Glutamatergic neuron (in vitro differentiated cells): ENCODE measurements at places on chromosomes 12 and 14. TPM values are rescaled to one million over a fixed set of nuclear protein-coding genes. Genes with fewer than 3 reads are reported as not detected.

Gene KRT4
- not detected for total RNA-seq

Gene FOXG1
- total RNA-seq, result not detected

Gene SP1
- 34.8 TPM for total RNA-seq

Gene GPRC5D
- total RNA-seq, result not detected

Gene KRT77
- not detected for total RNA-seq

Gene CPNE6
- 0.44 TPM for total RNA-seq

Gene RFLNA
- 36.9 TPM for total RNA-seq

Gene TOMM20L
- total RNA-seq, result not detected

Gene DAD1
- 122 TPM for total RNA-seq

Gene ESPL1
- total RNA-seq, result 5.1 TPM

Gene MANSC4
- not detected for total RNA-seq

Gene PZP
- total RNA-seq, result not detected

Gene SMAGP
- not detected for total RNA-seq

Gene TAS2R7
- 0.39 TPM for total RNA-seq

Gene ESR2
- 0.66 TPM for total RNA-seq

Gene ARMH4
- 57.1 TPM for total RNA-seq

Gene PROX2
- total RNA-seq, result not detected

Gene ZNF891
- 9.2 TPM for total RNA-seq

Gene ADCY6
- 17.4 TPM for total RNA-seq

Gene RDH12
- total RNA-seq, result 0.22 TPM

Gene TAS2R20
- 3.4 TPM for total RNA-seq

Gene OR6C65
- total RNA-seq, result not detected

Gene KLRF1
- not detected for total RNA-seq

Gene RBP5
- total RNA-seq, result 1.2 TPM

Gene KCNC2
- total RNA-seq, result 11.6 TPM

Gene BICDL1
- total RNA-seq, result 56.4 TPM

Gene TPPP2
- total RNA-seq, result not detected

Gene PNMA1
- total RNA-seq, result 145 TPM

Gene NPFF
- not detected for total RNA-seq

Gene XPOT
- total RNA-seq, result 108 TPM

Gene RAD9B
- total RNA-seq, result 0.49 TPM

Gene SRRM4
- 183 TPM for total RNA-seq

Gene GPX2
- total RNA-seq, result 1.3 TPM

Gene ZNF385A
- 26.6 TPM for total RNA-seq

Gene P2RX2
- 4.1 TPM for total RNA-seq

Gene DIO3
- total RNA-seq, result not detected

Gene HOXC6
- total RNA-seq, result 0.32 TPM

Gene GPR137C
- 19.5 TPM for total RNA-seq

Gene C12orf54
- not detected for total RNA-seq

Gene SAMD4A
- total RNA-seq, result 0.56 TPM

Gene C14orf39
- total RNA-seq, result 1.4 TPM

Gene CABP1
- total RNA-seq, result 0.83 TPM

Gene TEX22
- 2.7 TPM for total RNA-seq

Gene GLI1
- 2.3 TPM for total RNA-seq

Gene SMOC1
- total RNA-seq, result 0.49 TPM

Gene SSTR1
- 8.2 TPM for total RNA-seq

Gene BCL2L2
- 32.6 TPM for total RNA-seq

Gene RASAL1
- total RNA-seq, result not detected

Gene RNASE2
- total RNA-seq, result not detected

Gene TOX4
- total RNA-seq, result 63.0 TPM
